ENCODE measurements at places on chromosomes 5 and 9. TPM values are rescaled to one million over a fixed set of nuclear protein-coding genes. Genes with fewer than 3 reads are reported as not detected.

SMIM33 gene
- not detected for total RNA-seq

FCN2 gene
- not detected for total RNA-seq

CSF1R gene
- total RNA-seq: 0.22 TPM

ZFP2 gene
- total RNA-seq: 0.06 TPM

KCNN2 gene
- 0.07 TPM for total RNA-seq

TRMT10B gene
- total RNA-seq: 5.4 TPM

GNAQ gene
- total RNA-seq: 20.0 TPM

LPAR1 gene
- total RNA-seq: 23.3 TPM

MPDZ gene
- total RNA-seq: 11.0 TPM

OR1Q1 gene
- total RNA-seq: not detected

NEK6 gene
- 71.7 TPM for total RNA-seq

AGXT2 gene
- total RNA-seq: not detected

FOXD4L4 gene
- total RNA-seq: 0.07 TPM

C1QTNF3 gene
- total RNA-seq: 0.09 TPM

SLC45A2 gene
- total RNA-seq: not detected

CCL21 gene
- not detected for total RNA-seq

CDHR2 gene
- total RNA-seq: 0.12 TPM

GRXCR2 gene
- not detected for total RNA-seq

VCAN gene
- total RNA-seq: 8.9 TPM

PCDHGA9 gene
- 0.07 TPM for total RNA-seq

OLFM1 gene
- 9.9 TPM for total RNA-seq

DBN1 gene
- 54.3 TPM for total RNA-seq

PCDHGA10 gene
- total RNA-seq: 0.03 TPM

HSDL2 gene
- 24.3 TPM for total RNA-seq

PPP2R2B gene
- total RNA-seq: 0.08 TPM

SPINK13 gene
- total RNA-seq: not detected

SHISAL2B gene
- not detected for total RNA-seq

BICD2 gene
- total RNA-seq: 33.6 TPM

PCDHB16 gene
- total RNA-seq: 0.08 TPM

SLC4A9 gene
- total RNA-seq: not detected

FBXL7 gene
- 1.3 TPM for total RNA-seq

SPACA9 gene
- total RNA-seq: 5.6 TPM

CTSV gene
- 13.0 TPM for total RNA-seq

NKD2 gene
- 18.4 TPM for total RNA-seq

PKD2L2 gene
- total RNA-seq: 0.12 TPM

GHR gene
- 0.03 TPM for total RNA-seq

GPR151 gene
- not detected for total RNA-seq

TMEM8B gene
- 2.8 TPM for total RNA-seq

CEP72 gene
- total RNA-seq: 10.7 TPM

OTP gene
- total RNA-seq: 0.13 TPM

PAX5 gene
- total RNA-seq: 0.01 TPM

PRRX2 gene
- 10.9 TPM for total RNA-seq

JMY gene
- 3.6 TPM for total RNA-seq

GZMA gene
- not detected for total RNA-seq

CD180 gene
- not detected for total RNA-seq

HBEGF gene
- total RNA-seq: 6.6 TPM

ESM1 gene
- total RNA-seq: not detected

UBAC1 gene
- 38.0 TPM for total RNA-seq

TAF1L gene
- total RNA-seq: not detected

RPL7A gene
- total RNA-seq: 3,325 TPM

FOXI1 gene
- not detected for total RNA-seq

IL9 gene
- not detected for total RNA-seq

KIF24 gene
- 3.3 TPM for total RNA-seq

TLX3 gene
- not detected for total RNA-seq
